ENCODE measurements at places on chromosomes 2 and 18.
A peak's percentile ranks its signal among the peaks of the same experiment; 100 is the strongest.

- no peak for DNase-seq
Observed at GRCh38 chr2:191691016-191691735, 13.2 kb downstream of the NABP1 start.

DNA sequence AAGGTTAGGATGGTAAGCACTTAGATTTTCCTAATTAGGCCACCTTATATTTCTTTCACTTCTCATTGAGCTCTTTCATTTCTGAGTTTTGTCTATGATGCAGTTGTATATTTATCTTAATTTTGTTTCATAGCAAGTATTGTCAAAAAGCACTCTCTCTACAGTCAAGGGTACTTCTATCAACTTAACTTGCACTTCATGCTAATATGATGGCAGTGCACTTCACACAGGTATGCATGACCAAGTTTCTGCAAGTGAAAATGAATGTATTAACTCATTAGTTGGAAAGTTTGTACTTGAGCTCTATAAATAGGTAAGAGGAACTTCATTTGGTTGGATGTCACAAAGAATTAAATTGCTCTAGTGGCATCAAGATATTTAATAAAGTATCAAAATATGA, 51.5 kb upstream of the CDH19 start:
- no peak for DNase-seq

DNA sequence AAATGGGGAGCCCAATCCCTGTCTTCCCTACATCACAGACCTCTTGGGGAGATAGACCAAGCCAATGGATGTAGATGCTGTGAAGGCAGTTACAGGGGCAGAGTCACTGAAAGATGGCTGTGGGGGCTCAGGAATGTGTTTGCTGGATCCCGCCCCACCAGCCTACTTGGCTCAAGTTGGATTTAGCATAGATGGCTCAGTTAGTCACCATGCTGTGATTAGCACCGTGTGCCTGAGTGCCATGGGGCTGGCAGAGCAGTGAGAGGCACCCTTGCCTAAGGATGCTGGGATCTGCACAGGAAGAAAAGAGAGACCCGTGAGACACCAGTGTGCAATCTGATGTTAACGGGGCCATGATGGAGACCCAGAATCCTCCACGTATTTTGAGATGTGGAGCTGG, 228.3 kb downstream of the DYSF start:
- DNase-seq = no peak

GRCh38 chr18:79871481-79872091, 73.8 kb downstream of the KCNG2 start:
- peak; percentile 63 for DNase-seq

GRCh38 chr18:76765649-76766048, 56.7 kb upstream of the ZNF236 start:
- no peak for DNase-seq

DNA sequence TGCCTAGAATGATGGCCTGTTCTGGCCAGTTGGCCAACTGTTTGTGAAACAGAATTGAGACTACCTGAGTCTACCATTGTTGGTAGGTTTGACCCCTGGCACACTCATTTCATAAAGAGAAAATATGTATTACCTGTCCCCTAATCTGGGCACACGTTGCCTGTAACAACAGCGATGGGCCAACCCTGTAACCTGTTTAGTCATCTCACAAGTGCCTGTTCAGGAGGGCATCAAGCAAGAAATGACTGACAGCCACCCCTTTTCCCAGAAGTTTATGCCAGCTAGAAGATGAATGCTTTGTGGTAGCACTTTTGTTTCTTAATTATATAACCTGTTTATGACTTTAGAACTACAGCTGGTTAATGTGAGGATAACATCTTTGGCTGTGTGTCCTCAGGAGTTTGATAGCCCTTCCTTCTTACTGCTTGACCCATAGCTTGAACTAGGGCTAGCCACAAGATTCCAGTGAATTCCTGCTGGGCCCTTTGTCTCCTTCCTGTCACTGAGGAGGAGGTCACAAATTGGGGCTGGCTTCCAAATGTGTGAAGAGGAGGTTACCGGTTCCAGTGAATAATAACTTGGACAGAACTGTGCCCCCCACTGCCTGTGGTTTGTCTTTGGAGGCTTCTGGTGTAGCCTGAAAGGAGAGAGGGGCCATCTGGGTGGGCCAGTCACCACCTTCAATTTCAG, 273.9 kb upstream of the EPAS1 start:
- no peak for DNase-seq

DNA sequence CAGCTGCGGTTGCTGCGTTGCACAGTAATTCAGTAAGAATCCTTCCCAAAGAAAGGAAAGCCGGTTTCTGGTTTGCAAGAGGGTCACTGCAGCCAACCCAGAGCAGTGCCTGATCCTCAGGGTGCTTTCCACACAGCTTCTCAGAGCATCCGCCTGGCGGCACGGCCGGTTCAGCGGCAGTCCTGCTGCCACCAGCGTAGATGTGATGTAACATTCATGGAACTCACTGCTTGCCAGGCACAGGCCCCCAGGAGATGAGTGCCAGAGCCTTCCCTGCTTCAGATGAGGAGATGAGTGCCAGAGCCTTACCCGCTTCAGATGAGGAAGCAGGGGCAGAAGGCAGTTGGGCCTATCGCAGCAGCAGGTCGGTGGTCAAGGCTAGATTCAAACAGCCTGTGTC, 230.2 kb downstream of the GBX2 start:
- no peak for DNase-seq

DNA sequence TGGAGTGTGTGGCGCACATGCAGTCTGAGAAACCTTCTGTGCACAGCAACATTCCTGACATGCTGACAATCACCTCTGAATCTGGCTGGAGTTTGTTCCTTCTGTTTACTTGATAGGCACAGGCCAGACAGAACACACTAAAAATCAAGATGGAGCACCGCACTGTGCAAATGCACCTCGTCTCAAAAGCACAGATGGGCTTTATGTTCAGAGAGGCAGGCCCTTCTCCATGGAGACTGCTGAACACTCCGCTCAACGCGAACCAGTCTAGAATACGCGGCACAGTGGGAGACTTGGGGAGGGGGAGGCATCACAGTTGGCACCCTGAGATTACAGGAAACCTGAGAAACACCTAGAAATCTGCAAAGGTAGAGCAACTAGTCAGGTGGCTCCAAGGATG, 58.4 kb upstream of the DNMT3A start:
- no peak for DNase-seq

GRCh38 chr2:72985136-72985535, 67.8 kb downstream of the EMX1 start:
- no peak for DNase-seq
